Hair follicular keratinocyte (primary cell): ENCODE measurements at places on chromosomes 16 and 17. TPM values are rescaled to one million over a fixed set of nuclear protein-coding genes. Genes with fewer than 3 reads are reported as not detected.

PRSS27 gene
- 0.31 and 0.76 TPM in 2 replicates for total RNA-seq

ADAMTS18 gene
- total RNA-seq, result not detected in 2 replicates

HOXB2 gene
- total RNA-seq, result 0.46 and 0.86 TPM in 2 replicates

CCDC154 gene
- 0.16 TPM in 1 of 2 replicates, not detected in the other for total RNA-seq

SALL1 gene
- 0.04 TPM in 1 of 2 replicates, not detected in the other for total RNA-seq

OTOP2 gene
- not detected in 2 replicates for total RNA-seq

SERPINF2 gene
- 0.08 and 0.70 TPM in 2 replicates for total RNA-seq
